ENCODE measurements at places on chromosomes 6 and 20.
A peak's percentile ranks its signal among the peaks of the same experiment; 100 is the strongest.

GRCh38 chr6:3499603-3500002 lies 42.8 kb upstream of the SLC22A23 start:
- DNase-seq = no peak

DNA sequence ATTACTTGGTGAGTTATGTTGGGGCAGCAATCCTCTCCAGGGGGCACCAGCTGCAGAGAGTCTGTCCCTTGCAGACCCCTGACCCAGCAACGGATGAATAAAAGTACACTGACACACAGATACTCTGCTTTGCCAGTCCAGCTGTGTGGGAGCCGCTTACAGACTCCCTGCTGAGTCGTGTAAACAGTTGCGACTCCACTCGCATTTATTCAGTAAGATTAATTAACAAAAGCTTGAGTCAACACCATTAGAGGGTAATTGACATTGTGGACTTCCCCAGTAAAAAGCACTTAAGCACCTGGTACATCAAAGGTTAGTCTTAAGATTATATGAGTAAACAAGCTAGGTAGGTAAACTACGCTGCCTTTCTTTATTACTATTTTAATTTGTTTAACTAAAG lies 92.0 kb upstream of the TMEM181 start:
- no peak for DNase-seq

DNA sequence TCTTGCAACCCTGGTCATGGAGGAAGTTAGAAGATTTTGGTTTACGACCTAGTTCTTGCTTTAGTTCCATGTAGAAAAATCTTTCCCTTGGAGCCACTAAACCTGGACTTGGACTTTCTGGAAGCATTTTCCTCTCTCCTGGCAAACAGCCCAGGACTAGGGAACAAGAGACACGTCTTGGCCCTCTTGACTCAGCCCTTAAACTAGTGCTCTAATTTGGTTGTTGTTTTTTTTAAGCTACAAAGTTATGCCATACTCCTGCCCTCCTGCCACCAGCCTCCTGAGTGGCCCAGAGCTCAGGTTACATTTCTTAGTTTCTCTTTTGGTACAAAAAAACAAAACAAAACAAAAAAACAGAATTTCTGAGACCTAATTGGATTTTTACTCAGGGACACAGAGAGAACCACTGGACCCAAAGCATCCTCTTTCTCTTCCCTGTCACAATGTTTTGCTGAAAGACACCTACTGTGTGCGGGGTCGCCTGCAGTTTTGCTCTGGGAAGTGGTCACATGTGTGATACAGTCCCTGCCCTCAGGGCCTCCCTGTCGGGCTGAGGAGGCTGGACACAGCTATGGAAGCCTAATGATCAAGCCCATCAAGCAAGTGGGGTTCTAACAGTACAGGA lies 32.3 kb upstream of the SCUBE3 start:
- no peak for DNase-seq

DNA sequence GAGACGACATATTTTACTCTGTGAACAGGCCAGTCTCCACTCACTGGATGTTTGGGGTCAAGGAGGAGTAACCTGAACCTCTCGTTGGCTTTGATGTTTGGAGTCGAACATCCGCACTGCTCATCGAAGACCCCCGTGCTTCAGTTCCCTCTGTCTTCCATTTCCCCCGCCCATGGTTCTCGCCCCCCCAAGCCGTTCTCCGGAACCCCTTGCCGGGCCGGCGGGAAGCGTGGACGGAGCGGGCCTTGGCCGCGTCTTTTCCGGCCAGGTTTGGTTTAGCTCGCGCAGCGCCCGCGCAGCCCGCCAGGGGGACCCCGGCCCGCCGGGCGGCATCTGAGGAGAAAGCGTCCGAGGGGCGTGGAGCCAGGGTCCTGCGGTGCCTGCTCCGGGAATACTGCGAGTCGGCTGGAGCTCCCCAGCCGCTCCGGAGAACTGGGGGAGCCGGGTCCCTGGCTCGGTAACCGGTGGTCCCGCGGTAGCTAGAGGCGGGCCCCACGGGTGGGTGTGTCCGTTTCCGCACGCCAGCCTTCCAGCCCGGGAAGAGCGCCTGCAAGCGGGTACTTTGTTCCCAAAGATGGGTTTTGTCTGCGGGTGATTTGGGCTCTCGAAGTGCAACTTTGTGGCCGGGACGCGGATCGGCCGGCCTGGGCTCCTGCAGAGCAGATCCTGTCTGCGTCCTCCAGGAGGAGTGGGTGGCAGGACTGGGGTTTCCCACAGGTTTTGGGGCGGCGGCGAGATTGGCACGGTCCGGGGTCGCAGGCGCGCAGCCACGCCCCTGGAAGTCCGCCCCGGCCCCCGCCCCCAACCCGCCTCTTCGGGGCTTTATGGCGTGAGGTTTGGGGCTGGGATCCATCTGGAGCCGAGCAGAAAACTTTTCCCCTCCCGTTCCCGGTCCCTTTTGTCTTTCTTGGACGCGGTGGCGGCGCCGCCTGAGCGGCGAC lies at the start of gene TMEM200A:
TSS of gene TMEM200A (plus strand) at position 852 of the 941 bp plus-strand sequence. CDS start 74,406 bp downstream, outside the sequence.
- DNase-seq = no peak

- no peak for DNase-seq
Measured at GRCh38 chr6:110116258-110116657, 63.2 kb downstream of the WASF1 start.

- no peak for DNase-seq
Measured at GRCh38 chr6:122426597-122426996, 27.1 kb downstream of the HSF2 start.

DNA sequence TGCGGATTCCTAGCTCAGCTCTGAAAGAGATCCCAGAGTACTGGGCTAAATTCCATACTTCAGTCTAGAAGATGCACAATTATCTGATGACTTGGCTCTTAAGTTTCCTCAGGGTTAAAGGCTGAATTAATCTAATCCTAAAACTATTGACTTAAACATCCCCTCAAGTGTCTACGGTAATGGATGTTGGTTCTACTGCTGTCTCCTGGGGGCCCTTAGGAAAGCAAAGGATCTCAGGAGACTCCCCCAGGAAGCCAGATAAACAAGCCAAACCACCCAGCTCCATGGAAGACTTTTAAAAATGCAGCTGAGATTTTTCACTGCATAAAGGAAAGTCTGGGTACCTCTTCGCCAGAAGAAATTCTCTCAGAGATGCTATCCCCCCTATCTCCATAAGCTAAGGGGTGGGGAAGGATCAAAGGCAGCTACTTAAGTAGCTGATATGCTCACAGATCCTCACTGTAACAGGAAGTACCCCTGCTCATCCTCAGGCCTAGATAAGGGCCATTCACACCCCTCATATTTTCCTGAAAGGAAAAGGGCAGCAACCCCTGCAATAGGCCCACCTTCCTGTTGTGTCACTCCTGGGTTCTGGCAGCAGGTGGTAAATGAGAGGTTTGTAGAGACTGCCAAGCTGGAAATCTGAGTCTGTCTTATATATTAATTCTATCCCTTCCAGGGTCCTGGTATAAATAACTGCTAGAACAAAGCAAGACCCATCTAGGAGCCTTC lies 9.3 kb downstream of the NDRG3 start:
- no peak for DNase-seq

DNA sequence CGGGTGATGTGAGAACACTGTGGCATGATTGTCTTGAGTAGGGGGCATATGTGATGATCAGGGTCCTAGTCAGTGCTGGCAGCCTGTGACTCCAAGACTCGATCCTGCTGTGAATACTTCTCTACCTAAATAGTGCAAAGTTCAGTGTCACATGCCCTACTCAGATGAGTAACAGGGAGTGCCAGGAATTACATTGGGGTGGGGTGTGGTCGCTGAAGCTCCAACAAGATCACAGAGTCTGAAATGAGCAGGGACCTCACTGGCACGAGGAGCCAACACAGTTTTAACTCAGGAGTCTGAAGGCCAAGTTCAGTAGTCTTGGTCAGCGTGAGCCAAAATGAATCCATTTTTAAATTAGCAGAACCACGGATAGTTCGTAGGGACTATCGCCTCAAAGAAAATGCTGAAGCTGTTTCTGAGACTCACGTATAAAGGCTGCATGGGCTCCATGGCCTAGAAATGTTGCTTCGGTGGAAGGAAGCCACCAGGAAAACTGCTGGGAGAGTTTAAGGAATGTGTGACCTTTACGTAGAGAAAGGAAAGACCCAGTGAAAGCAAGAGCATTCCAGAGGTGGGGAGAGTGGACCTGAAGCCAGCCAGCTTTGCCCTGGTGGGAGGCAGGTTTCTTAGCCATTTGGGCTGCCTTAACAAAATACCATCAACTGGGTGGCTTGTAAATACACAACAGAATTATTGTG lies 72.2 kb downstream of the RPP40 start:
- DNase-seq = no peak

- no peak for DNase-seq
Measured at GRCh38 chr6:13286181-13286580, 42.2 kb downstream of the TBC1D7 start.

GRCh38 chr6:151325075-151326050 lies 66.0 kb downstream of the ZBTB2 start:
- DNase-seq = peak; percentile 24

DNA sequence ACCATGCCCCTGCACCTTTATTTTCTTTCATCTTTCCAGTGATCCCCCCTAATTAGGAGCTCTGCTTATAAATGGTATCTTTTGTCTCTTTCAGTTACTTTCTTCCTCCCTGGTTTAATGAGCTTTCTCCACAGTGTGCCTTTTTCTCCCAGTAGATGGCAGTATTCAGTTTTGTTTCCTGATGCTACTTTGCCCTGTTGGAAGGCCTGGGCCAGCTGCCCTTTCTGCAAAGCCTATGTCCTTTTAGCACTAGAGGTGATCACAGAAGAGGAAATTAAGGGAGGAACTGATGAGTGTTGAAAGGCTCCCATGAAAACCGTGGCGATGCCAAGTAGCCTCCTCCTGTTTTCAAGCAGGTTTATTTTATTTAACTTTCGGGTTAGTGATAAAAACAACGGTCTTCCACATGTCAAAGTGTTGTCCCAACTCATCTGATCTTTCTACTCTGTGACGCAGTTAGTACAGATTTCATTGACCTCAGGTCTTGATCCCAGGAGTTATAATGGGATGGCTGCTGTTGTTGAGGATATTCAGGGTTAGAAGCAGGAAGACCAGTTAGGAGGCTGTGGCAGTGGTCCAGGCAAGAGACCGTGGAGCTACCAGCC lies 184.2 kb upstream of the BMP2 start:
- DNase-seq = no peak

GRCh38 chr6:150640556-150641209 lies 41.0 kb downstream of the PLEKHG1 start:
- DNase-seq = no peak

- no peak for DNase-seq
Measured at GRCh38 chr6:151576633-151577032, 82.8 kb downstream of the CCDC170 start.

DNA sequence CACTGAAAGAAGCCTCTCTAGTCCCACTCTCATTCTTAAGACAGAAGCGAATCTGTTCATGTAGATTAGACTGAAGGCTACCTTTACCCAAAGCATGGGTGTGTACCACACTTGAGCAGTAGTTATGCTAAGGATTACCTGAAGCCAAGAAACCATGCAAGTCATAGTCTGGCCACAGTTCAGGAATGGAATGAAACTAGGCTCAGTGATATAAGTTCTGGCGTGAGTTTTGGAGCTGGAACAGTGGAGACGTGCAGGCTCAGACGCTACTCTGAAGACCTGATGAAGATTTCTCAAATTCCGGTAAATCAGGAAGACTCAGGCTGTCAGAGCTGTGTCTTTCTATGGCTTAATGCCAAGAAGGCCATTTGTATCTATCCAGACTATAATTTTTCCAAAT lies 219.9 kb downstream of the HDGFL1 start:
- DNase-seq = no peak

DNA sequence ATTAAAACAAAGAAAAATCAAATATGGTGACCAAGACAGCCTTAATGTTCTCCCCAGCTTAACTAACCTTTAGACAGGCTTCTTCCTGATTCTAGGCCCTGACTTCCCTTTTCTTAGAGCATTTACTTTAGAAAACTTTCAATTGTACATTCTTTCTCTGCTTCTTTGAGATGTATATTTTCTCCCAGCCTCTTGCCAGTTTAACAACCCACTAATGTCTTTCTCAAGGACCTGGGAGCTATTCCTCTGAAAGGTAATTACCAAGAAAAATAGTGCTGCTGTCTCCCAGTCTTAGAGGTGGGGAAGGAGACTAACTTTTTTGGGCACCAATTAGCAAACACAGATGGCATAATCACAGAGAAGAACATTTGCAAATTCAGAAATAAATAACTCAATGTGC lies 62.8 kb upstream of the KCNQ5 start:
- DNase-seq = no peak

DNA sequence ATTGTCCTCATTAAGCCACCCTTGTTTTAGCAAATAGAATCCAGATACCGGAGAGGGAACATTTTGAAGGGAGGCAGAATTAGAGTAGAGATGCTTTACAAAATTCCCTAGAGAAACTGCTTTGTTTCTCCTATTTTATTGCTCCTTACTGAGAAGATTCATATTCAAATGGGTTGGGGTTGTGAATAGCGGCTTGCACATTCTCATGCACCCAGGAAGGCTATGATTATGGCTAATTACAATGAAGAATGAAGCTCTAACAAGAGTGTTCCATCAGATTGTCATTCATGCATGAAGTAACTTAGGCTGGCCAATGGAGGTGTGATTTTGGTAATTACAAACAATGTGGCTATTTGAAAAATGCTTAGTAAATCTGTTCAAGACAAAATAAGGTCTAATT lies 129.6 kb downstream of the PACRG start:
- DNase-seq = no peak

DNA sequence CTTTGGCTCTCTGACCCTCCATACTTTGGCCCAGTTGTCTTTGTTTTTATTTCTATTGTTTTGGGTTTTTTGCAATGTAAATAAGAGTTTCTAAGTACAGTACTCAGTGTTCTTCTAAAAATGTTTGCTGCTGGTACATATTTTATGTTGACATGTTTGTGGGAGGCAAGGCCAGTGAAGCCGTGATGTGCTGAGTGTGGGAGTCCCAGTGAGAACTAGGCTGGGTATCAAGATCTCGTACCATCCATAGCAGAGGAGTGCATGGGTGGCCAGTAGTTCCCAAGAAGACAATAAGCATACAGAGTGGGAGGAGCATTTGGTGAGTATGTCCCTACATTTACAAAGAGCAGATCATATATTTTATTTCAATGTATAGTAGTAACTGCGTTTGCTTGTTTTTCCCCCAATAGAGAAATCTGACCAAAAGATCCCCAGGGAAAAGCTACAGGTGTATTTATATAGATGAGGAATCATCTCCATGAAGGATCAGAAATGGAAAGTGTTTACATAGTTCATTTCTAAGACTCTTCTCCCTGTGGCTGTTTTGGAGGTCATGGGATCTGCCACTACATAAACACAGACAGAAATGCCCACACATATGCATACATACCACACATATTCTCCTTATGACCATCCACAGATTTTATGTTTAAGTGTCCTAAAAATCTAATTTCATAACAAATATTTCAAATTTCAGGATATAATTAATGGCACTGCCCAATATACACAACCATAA lies 285.9 kb downstream of the ALDH8A1 start:
- DNase-seq = no peak

DNA sequence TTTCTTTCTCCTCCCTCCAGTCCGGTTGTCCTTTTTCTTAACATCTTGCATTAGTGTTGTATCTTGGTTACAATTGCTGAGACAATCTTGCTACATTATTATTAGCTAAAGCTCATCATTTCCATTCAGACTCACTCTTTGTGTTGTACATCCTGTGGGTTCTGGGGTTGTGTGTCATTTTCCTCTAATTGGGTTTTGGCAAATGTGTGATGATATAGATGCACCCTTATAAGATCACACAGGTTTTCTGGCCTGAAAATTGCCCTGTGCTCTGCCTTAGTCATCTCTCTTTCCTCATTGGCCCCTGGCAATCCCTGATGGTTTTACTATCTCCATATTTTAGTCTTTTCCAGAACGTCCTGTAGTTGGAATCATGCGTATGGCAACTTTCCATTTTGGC lies 60.1 kb downstream of the PPP1R14C start:
- DNase-seq = no peak

- DNase-seq = no peak
Measured at GRCh38 chr20:49483696-49484123, 1.2 kb upstream of the KCNB1 start.

- no peak for DNase-seq
Measured at GRCh38 chr6:155212106-155212505, 51.7 kb upstream of the CLDN20 start.
